COR-L47 (cell line): ENCODE measurements at places on chromosomes 12 and 14.
A peak's percentile ranks its signal among the peaks of the same experiment; 100 is the strongest.

- DNase-seq: no peak
These were observed 354.8 kb upstream of the SOX5 start for GRCh38 chr12:24304285-24304684.

GRCh38 chr12:88737838-88738472, 157.7 kb upstream of the KITLG start:
- no peak for DNase-seq

DNA sequence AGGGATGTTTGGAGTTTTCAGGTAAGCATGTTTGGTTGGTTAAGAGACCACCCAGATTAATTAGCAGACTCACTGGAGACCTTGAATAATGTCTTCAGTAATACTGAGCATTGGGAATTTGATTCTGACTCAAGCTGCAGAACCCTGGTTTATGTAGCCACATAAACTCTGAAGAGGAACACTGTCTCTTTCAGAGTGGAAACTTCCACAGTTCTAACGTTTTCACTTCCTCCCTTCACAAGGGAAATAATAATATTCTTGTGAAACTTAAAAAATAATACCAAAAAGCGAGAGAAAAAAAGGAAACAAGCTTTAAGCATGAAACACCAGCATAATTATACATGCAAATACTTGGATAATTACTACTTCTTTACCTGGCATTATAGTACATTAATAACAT, 40.0 kb upstream of the ST8SIA1 start:
- DNase-seq: no peak

- no peak for DNase-seq
These were observed 54.0 kb upstream of the RASSF8 start for GRCh38 chr12:25904442-25904841.

- no peak for DNase-seq
These were observed 88.4 kb downstream of the BBS10 start for GRCh38 chr12:76259660-76260389.

GRCh38 chr14:74492776-74493342, at the start of gene NPC2:
NPC2 (minus strand) TSS chr14:74493305; CDS start chr14:74493274, 31 bp downstream.
- DNase-seq: no peak

- peak; percentile 52 for DNase-seq
These were observed 703 bp downstream of the HIGD1C start for GRCh38 chr12:50953047-50953446.

DNA sequence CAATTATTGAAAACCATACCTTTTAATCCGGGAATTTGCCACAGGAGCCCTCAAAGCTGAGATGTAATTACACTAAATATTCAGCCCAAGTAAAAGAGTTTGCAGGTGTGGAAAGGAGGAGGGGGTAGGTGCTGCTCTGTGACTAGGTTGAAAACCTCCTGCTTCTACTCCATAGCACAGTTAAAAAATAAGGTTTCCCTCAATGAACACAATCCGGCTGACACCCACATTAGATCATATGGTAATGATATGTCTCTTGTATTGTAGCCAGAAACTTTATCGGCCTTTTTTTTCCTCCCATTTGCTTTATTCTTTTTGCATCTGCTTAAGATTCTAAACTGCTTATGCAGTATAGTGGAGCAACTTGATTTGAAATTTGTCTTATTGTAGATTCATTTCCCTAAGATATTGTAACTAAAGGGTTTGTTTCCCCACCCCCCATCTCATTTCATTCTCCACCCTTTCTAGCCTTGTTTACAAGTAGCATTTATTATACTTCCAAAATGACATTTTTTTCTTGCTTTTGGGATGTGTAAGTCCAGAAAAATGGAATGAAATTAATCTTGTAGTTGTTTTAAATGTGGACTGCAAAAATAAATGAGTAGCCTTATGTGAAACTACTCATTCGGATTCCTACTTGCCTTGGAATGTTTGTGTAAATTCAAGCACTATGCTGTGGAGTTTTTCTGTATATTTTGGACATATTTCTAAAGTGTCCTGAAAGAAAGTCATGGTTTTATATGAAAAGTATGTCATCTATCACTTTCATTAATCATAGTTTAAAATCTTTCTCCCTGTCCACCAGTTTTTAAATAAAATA, at the start of gene DCN:
TSS of gene DCN (minus strand) at position 182 of the 820 bp plus-strand sequence. CDS start 4,265 bp downstream, outside the sequence.
- no peak for DNase-seq

DNA sequence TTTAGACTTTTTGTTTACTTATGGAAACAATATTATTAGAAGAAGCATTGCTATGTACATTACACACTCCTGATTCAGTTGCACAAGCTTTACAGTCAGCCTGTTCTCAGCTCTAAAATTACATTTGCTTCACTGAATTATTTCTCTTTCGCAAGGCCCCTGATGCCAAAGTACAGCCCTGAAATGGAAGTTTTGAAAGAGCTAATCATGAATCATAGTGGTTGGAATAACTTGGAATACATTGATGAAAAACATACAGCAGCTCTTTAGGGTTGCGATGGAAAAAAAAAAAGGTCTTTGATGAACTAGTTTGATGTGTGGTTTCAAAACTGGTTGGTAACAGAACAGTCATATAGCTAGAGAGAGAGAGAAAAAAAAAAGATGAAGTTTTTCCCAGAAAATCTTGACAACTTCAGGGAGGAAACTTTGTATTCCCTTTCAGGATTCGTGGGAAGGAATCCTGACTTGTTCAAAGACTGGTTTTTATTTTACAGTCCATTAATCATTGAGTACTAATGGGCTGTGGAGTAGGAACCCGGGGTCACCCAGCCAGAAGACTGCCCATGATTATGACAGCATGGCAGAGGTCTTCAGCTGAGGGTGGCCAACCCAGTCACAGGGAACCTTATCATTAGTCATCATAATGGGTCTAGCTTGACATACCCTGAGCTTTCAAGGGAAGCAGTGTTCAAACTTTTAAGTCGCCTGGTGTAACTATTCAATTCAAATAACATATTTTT, 460.1 kb downstream of the NAV3 start:
- no peak for DNase-seq

GRCh38 chr12:124849382-124849781, 14.3 kb downstream of the SCARB1 start:
- DNase-seq: no peak

DNA sequence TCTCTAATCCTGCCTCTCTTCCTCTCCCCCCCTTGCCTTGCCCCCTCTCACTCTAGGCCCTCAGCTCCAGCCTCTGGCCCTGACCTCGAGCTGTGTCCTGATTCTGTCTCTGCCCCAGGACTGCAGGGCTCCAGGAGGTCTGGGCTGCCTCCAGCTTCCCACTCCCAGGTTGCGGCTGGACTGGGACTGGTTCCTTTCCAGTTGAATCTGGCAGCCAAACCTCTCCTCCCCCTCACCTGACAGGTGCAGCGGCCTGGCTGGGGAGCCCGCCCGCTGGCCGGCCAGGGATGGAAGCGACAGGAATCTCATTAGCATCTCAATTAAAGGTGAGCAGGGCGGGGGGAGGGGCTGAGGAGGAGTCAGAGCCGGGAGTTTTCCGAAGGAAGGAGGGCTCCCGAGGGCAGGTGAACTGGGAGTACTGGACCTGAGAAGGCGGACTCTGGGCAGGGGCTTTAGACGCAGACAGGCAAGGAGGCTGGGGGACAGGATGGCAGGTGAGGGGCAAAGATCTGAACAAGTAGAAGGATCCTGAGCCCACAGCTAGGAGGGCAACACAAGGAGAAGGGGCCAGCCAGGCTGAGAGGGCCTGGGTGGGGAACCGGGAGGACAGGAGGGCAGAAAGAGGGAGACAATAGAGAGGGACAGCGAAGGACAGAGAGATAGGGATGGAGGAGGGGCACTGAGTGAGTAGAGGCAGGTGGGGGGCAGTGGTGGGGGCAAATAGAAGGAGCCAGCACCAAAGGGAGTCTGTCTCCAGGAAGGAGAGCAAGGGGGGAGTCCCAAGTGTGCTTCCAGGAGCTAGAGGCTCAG, at the start of gene SCNN1A:
TSS of gene SCNN1A (minus strand) at position 295 of the 810 bp plus-strand sequence. CDS start 780 bp downstream, outside the sequence.
- peak; percentile 55 for DNase-seq

- DNase-seq: no peak
These were observed 102.1 kb upstream of the PRB2 start for GRCh38 chr12:11497438-11497837.

GRCh38 chr12:42370013-42370412, 44.0 kb downstream of the PPHLN1 start:
- no peak for DNase-seq

DNA sequence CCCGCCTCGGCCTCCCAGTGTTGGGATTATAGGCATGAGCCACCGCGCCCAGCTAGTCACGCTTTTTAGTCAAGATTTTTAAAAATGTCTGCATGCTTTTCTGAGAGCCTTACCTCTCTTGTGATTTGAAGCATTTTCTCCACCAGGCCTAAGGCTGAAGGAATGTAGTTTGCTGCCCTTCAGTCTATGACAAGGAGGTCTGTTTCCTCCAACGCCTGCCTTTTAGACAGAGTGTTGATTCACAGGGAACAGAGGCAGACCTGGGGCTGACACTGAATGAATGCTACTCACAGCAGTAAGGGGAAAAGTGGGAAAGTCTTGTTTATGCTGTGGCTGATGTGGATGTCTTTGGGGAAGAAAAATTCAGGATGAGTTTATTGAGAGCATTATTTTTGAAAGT, 27.2 kb upstream of the MDM2 start:
- no peak for DNase-seq

GRCh38 chr12:80195074-80195726, 95.9 kb downstream of the OTOGL start:
- peak; percentile 66 for DNase-seq

- DNase-seq: no peak
These were observed 74.2 kb downstream of the GARIN6 start for GRCh38 chr12:99721715-99722275.

- DNase-seq: no peak
These were observed 107.5 kb downstream of the TMEM260 start for GRCh38 chr14:56687123-56687522.

DNA sequence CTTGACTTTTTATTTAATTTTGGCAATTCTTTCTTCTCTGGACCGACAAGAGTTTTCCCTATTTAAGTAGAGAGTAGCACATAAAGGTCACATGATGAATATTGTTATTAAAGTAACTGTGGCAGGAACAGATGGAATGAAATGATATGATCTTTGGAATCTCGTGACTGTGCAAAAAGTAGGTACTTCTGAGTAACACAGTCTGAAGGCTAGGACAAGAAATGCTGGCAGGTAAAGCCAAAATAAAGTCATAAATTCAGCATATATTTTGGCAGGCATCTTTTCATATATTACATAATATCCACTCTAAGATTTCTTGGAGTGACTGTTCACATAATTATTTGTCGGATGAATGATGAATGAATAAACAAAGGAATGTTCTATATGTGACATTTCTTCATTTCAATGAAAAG, 121.4 kb downstream of the EFCAB11 start:
- DNase-seq: no peak

DNA sequence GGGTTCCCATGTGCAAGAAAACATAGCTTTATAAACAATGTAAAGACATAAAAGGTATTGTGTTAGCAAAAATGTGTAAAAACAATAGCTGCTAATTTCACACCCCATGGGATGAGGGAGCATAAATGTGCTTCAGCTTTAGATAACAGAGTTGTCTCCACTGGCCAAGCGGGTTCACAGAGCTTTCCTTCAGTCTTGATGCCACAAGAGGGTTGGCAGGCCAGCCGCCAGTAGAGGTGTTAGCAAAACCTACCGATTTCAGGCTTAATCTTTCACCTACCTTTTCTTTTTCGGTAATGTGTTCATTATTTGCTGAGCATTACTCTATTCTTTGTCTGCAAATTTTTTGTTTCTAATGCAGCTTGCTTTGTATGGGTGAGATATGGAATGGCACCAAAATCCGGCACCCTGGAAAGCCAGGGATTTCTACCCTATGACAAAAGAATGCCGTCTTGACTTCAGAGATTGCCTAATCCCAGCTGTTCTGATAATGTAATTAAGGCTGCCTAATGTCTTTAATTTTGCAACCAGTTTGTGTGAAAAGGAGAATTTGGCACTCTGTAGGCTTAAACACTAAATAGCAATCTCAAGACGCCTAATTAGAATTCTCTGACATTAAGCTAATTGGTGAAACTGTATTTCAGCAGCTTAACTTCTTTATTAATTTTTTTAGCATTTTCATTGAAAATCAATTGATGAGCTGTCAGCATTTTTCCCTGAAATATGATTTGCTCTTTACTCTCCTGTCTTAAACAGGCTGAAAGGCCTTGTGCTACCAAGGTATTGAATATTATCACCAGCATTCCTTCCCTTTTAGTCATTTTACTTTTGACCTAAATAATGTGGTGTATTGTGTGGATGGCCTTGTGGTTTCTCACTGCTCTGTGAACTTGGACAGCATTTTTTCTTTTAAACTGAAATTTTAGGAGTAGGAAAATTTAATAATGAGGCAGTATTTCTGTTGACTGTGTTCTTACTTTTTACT, 60.7 kb downstream of the POLR3B start:
- DNase-seq: no peak

DNA sequence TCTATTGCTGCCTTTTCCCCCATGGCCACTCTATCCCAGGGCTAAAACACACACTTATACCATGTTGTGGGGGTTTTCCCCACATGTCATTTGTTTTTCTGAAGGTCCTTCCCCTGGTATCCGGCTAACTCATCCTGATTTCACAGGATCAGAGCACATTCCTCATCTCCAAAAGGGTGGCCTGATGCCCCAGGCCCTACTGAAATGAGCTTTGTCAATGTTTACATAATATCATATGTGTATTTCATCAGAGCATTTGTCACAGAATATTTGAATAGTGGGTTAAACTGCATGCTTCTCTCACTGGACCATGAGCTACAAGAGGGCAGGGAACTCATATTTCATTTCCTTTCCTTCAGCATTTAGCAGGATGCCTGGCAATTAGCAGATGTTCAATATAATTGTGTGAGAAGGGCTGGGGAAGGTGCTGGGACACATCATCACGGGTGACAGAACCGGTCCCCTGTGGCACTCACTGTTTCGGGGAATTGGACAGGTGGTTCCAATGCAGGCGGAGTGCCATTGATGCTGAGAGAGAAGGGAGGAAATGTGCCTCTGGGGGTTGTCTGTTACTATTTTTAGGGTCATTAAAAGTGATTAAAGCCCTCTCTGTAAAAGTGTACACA, 26.8 kb downstream of the EMP1 start:
- no peak for DNase-seq

- no peak for DNase-seq
These were observed 224.7 kb downstream of the PIK3C2G start for GRCh38 chr12:18486036-18486435.
